Dermis microvascular lymphatic vessel endothelial cell (primary cell): ENCODE measurements at places on chromosomes 3 and 15. TPM values are rescaled to one million over a fixed set of nuclear protein-coding genes. Genes with fewer than 3 reads are reported as not detected.

Gene CKMT1A
- not detected in 2 replicates for total RNA-seq

GRCh38 chr15:90690585-90690984 is 26.6 kb upstream of the BLM start:
- no peak for DNase-seq

DNA sequence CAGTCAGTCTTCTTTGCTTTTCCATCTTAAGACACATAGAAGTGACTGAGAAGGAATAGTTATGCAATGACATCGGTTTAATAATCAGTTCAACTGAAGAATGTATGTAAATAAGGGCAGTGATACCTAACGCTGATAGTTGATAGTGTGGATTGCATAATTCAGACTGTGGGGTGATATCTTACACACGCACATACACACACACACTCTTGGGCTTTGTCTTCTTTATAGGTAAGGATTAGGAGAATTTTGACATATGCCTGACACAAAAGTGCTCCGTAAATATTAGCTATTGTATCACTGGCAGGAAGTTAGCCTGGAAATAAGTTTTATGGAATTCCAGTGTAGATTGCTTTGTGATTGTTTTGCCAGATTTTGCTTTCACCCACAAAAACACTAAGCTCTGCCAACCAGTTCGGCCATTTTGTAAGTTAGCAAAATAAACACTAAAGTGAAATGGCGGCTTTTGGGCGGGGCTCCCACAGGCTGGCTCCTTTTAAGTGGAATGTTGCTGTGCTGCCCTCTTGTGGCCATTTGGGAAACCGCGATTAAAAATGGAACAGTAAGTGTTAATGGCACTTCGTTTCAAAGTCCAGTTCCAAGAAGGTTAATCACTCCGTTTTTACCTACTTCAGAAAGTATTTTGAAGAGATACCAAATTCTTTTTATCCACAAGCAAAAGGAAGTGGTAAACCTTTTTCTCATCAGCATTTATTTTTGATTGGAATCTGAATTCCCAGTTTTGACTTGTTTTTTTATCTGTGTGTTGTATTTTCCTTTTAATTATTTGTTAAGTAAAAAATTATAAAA is 17.7 kb downstream of the CHD2 start:
- DNase-seq = peak; percentile 96

DNA sequence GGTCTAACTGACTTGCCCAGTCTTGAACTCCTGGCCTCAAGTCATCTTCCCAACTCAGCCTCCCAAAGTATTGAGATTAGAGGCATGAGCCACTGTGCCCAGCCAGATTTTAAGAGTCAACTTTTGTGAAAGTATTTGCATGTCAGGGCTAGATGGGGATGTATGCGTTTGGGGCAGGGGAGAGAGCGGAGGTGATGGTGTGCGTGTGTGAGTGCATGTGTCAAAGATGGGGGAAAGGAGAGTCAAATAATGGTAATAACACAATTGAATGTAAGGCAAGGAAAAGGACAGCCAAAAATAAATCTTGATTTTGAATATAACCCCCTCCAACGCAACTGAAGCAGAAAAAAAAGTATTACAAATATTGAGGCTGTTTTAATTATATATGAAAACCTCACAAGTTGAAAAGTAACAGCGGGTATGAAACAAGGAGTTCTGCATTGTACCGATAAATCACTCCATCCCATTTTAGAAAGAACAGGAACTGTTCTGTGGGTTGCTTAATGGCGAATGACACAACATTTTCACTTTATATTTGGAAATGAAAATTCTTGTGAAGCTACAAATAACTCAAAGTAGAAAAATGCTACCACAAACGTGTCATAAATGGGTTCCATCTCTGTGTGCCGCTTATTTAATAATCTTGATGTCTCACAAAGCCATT is 29.9 kb upstream of the LDHAL6B start:
- no peak for DNase-seq

Gene ASB14
- total RNA-seq = not detected in 2 replicates

Gene RGMA
- total RNA-seq = under 0.01 TPM in 2 replicates

GRCh38 chr3:3745693-3746092 is 53.5 kb upstream of the LRRN1 start:
- no peak for DNase-seq

Gene CLEC3B
- 0.25 and 0.26 TPM in 2 replicates for total RNA-seq

DNA sequence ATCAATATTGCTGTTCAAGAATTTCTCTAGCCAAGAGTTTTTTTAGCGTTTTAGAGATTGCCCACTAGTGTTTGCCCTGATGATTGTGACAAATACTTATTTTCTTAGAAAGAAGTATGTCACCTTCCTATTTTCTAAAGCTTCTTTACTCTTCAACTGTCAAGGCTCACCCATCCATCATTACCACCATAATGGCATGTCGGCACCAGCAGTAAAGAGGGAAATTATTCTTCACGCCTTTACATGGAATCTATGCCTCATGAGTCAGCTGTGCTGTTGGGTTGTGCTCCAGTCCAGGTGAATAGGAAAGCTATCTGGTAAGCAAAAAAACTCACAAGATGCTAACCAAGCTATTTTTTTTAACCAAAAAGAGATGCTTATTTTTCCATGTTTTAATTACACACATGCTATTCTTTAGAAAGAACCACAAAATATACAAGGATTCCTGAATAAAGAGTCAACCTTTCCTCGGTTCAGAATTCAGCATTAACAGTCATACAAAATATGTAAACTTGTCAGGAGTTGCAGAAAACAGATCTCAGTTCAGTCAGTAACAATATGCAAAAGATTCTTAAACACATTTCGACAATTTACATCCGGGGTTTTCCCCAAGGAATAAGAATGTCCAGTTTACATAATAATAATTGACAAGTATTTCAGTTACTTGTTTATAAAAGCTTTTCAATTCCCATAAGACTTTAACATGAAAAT is 128.0 kb downstream of the ATP8B4 start:
- no peak for DNase-seq

Gene DNAH12
- total RNA-seq = under 0.01 TPM in 2 replicates

Gene GOLGA8J
- not detected in 2 replicates for total RNA-seq

DNA sequence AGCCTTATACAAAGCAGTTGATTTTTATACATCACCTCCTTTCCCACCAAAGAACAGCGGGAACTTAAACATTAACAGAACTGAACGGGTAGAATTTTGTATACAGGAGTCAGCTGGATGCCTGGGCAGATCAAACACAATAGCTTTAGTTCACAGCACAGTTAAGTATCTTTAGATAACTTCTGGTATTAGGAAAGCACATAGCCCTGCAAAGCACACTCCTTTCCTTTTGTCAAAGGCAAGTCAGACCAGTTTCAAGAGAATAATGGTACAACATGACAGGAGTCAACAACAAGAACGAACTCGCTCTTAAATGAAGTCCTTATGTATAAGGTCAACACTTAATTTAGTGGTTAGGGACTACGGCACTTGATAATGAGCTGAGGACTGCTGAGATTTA is 26.3 kb downstream of the ABCC5 start:
- no peak for DNase-seq

GRCh38 chr3:126527455-126528211 is 3.7 kb downstream of the CHST13 start:
- DNase-seq = no peak

DNA sequence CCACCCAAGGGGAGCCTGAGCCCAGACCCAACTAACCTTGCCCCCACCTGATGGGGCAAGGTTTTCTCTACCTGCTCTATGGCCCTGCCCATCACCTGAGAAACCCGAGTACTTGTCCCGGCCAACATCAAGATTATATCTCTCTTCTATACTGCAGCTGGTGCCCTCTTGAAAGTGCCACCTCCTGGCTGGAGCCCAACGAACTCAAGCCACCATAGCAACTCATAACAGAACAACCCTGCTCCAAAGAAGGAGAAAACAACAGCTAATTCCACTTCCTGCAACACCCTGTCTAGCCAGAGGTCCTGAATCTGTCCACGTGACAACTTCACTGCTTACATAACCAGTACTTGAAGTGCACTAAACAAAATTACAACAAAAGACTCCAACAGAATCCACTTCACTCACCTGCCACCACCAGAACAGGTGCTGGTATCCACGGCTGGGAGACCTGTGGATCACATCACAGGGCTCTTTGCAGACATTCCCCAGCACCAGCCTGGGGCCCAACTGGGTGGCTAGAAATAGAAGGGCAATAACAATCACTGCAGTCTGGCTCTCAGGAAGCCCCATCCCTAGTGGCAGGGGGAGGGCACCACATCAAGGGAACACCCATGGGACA is 49.2 kb downstream of the PIERCE2 start:
- DNase-seq = no peak

- DNase-seq = no peak
These were observed 48.3 kb upstream of the TIPARP start for GRCh38 chr3:156626104-156626503.

DNA sequence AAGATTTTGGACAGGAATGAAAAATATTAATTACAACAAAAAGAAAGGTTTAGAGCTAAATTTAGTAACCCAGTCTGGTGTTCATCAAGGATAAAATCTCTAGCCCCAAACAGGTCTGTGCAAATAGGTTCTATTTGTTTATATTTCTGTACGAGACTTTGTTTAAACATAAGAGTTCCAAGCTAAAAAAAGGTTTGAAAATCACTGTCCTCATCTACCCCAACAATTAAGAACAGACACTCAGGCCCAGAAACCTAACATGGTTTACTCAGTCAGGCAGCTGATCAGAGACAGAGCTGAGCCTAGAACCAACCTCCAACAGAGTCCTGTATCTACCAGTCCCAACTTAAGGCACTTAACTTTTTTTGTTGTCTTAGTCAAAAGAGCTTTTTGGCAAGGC is 49.3 kb downstream of the SNX4 start:
- no peak for DNase-seq

GRCh38 chr3:168501570-168501969 is 405.8 kb upstream of the GOLIM4 start:
- no peak for DNase-seq

Gene MST1R
- 0.13 TPM in 2 replicates for total RNA-seq

Gene MESP1
- under 0.01 and 0.13 TPM in 2 replicates for total RNA-seq

- no peak for DNase-seq
These were observed 74.1 kb downstream of the SLCO3A1 start for GRCh38 chr15:91927585-91927984.

Gene GRAMD2A
- 0.13 TPM in 2 replicates for total RNA-seq

Gene EPHA3
- not detected in 2 replicates for total RNA-seq

- no peak for DNase-seq
These were observed 585 bp downstream of the CSK start for GRCh38 chr15:74782259-74783071.

DNA sequence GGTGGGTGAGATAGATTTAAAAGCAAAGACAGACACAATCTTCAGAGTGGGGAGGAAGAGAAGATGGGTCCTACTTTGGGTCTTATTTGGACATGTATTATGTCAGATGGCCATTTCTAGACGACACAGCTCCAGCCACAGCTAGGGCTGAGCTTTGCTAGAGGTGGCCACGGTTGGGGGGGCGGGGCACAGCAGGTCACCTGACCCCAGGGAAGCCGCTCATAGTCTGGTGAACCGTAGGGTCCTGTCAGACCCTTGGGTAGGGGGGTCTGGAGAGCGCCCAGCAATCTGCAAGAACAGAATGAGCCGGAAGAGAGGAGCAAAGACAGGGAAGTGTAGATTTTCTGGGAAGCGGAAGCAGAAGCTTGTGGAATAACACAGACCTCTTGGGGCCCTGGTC is 6.6 kb downstream of the EPB42 start:
- DNase-seq = no peak

DNA sequence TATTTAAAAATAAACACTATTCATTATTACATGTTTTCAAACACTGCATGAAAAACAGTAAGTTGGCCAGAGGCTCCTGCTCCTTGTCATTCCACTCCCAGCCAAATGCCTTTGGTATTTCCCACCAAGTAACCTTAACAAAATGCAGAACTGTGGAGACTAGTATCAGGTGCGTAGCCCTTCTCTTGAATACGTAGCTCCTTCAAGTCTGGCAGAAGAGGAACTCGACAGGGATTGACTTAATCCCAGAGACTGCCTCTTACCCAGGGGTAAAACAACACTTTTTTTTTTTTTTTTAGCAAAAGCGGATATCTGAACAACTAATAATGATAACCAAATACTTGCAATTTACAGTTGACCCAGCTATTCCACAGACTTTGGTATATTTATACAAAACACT is 738 bp downstream of the COMMD2 start:
- peak; percentile 7 for DNase-seq

DNA sequence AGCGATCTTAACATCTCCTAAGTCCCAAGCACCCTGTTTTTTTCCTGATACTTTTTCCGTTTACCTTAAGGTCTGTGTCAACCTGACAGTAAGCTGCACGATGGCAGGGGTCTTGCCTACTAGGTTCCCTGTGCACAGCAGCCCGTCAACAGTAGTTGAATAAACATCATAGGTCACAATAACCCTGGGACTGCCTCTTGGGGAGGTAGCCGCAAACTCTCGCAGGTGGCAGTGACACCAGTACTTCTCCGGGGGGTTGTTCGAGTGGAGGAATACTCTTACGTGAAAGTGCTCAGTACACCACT is 365 bp upstream of the PDCD6IP start:
- no peak for DNase-seq

GRCh38 chr15:70892912-70893560 is 410 bp downstream of the LRRC49 start:
- DNase-seq = peak; percentile 23

DNA sequence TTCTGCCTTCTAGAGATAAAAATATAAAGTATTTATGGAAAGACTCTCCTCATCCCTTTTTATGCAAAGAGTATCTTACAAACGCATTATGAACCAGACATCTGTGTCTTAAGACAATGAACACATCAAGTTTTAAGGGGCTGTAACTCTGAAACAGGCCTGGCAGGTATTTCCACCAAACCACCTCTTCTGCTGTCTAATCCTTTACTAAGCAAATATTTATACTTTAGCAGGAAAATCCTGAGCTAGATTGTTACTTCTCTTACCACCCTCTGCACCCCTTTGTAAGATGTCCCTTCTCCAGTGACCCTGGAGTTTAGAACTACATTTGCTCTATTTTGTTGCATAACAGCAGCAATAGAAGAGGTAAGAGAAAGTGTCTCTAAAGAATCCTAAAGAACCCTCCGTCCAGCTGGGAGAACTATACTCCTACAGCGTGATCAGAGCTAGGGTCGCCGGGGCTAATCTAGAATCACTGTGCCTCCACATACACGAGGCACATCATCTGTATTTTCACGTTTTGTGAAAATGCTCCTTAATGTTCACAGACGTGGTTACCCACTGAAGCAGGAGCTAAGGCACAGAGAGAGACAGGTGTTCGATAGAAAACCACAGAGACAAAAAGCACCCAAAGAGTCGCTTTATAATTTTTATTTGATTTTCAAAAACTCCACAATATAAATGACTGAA is 129.6 kb downstream of the FOXP1 start:
- DNase-seq = no peak

Gene PP2D1
- total RNA-seq = not detected in 2 replicates

- DNase-seq = no peak
These were observed 43.0 kb downstream of the ZBTB38 start for GRCh38 chr3:141411251-141411771.
